GM13976 (cell line): ENCODE measurements at places on chromosomes 1 and 21.
A peak's percentile ranks its signal among the peaks of the same experiment; 100 is the strongest.

DNA sequence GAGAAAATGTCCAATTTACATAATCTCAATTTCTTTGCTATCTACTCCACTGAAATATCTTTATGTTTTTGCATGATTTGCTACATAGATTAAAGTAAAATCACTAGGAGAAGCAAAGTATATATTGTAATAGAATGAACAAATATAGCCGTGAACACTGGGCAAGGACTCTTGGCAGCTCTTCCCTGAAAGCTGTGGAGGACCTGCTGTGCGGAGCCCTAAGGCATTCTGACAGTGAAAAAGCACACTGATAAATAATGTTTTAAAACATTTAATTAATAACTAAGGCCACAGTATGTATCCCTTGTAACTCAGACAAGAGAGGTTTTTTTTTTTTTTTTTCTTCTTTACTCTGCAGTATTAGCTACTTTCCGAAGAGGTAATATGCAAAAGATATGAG is 256.1 kb upstream of the DPYD start:
- no peak for DNase-seq

- no peak for DNase-seq
These were observed 28.6 kb downstream of the TMEM53 start for GRCh38 chr1:44645476-44646244.

GRCh38 chr1:209648346-209648745 is 3.9 kb downstream of the LAMB3 start:
- DNase-seq = no peak

GRCh38 chr1:186566140-186566855 is 105.4 kb upstream of the PDC start:
- no peak for DNase-seq

GRCh38 chr1:944341-945325 is 14.4 kb downstream of the NOC2L start:
- DNase-seq = no peak

DNA sequence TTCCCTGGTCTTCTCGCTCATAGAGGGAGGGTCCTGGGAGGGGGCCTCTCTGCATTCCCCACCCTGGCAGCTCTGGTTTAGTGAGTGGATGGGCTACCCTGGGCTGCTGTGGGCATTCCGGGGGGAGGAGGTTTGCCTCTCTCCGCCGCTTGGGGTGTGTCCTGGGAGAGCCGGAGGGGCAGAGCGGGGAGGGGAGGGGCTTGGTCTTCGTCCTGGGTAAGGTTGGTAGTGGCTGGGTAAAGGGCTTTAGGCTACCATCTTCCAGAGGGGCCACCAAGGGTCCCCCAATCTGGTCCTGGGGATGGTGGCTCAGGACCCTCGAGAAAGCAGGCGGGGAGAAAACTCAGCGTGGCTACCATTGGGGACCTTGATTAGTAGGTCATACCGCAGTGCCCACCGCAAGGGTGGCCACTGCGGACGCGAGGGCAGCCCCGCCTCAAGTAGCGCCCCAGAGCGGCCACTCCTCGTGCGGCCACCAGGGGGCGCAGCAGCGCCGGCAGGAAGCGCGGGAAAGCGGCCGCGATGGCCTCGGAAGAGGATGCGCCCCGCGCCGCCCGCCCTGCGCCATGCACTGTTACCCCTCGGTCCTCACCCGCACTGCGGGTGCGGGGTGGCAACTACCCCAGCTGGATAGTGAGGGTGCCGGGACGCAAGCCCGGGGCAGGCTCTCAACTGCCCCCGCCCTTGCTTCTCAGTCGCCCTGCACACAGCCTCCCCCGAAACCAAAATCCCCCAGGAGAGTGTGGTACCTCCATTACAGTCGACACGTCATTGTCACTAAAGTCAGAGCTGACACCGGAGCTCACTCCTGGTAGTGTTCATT is 44.1 kb upstream of the SLC25A33 start:
- peak; percentile 89 for DNase-seq

DNA sequence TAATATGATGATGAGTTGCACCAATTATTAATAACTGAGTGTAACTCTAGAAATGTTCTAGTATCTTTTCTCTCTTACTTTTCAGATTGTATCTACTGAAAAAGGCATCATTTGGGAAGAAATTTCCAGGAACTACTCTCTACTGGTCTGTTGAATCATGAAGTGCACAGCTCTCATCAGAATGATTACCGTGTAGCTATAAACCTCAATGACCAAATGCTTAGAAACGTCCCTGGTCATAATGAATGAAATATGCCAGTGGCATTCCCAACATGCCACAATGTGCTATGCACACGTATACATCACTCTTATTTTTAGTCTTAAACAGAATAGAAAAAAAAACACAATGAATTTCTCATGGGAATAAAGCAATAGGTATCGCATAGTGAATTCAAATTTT is 534.3 kb upstream of the OLFM3 start:
- no peak for DNase-seq

DNA sequence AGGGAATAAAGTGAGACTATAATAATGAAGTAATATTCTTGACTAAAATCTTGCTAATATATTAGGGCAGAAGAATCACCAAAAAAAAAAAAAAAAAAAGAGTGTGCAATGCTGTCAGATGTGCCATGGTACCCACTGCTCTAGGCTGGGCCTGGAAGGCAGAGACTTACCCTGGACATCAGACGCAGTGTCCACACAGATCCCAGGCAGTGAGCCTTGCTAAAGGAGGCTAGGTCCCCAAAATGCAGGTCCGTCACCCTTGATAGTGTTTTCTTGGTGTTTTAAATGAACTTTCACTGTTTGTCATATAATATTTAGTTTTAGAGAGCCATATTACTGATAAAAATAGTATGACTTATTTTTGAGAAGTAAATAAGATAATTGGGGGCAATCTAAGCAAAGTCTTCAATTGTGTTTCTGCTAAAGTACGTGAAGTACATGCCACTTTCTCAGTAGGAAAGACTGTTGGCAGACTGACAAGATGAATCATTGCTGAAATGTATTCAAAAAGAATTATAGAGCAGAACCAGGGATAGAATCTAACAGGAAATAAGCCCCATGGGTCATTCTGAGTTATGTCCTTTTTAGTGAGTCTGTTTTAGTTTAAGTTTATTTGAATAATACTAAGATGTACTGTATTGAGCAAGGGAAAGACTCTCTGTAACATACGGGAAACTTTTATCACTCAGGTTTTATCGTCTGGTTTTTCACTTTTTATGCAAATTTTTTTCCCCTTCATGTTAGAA is 74.6 kb upstream of the PDC start:
- DNase-seq = no peak

DNA sequence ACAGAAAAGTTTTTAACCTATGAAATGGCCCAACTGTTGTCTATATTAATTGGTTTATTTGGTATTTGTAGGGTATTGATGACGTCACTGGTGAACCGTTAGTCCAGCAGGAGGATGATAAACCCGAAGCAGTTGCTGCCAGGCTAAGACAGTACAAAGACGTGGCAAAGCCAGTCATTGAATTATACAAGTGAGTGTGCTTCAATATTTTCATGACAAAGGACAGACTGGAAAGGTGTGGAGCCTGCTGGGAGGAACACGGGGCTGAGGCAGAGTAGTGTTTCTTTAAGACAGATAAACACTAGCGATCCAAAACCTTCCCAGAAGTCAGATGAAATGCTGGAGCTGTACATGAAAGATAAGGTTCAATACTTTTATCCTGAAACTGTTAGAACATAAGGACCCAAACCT is 76.7 kb downstream of the AK4 start:
- no peak for DNase-seq

DNA sequence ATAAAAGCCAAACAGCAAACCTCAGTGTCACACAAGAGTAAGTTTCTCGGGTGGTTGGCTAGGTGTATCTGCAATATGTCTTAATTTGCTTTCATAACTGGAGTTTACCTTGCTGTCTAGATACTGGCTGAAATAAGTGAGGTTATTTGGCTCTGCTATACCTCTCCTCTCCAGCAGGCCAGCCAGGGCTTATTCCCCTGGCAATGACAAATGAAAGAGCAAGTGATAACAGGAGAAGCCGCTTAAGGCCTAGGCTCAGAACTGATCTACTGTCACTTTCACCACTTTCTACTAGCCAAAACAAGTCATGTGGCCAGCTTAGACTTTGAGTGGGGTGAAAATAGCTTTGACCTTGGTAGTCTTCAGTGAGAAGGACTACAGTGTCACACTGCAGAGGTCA is 4.8 kb upstream of the RPE65 start:
- no peak for DNase-seq

GRCh38 chr1:29195881-29196291 is 14.2 kb upstream of the SRSF4 start:
- no peak for DNase-seq

GRCh38 chr1:159945483-159946241 is at the start of gene IGSF9:
TSS of gene IGSF9 (minus strand) at chr1:159945613. CDS start at chr1:159943454, 2,159 bp downstream.
- DNase-seq = peak; percentile 77

DNA sequence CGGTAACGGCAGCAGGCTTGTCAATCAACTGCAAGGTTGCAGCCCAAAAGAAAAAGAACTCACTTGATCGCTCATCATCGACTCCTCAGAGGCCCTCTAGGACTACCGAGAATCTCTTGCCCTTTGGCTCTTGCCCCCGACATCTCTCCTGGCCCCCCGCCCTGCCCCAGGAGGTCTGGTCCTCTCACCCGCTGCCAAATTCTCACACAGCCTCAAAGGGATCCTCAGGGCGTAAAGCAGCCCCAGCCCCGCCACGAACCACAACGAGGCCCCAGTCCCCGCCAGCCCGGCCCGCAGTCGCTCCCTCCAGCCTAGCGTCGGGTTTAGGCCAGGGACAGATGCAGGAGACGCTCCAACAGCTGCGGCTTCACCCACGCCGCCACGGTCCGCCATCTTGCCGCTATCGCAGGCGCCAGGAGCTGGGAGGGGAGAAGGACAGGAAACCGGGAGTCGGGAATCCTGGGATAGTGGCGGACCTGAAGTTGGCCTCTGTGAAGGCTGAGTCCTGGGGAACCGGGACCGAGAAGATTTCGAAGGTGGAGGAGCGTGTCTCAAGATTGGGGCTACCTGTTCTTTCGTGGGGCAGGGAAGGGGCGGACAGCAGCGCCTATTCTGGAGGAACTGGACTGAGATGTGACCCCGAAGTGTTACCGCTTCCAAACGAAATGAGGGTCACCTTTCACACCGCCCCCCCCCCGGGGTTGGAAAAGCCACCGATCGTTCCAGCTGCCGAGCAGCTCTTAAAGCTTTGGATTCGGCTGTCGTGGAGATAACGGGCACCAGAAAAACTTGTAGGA is at the start of gene ST7L:
ST7L (minus strand) TSS at position 421 of the 797 bp plus-strand sequence; CDS start at position 393, 28 bp downstream.
- DNase-seq = peak; percentile 57

- DNase-seq = no peak
These were observed 576.0 kb downstream of the KIF26B start for GRCh38 chr1:245730801-245731200.

GRCh38 chr1:241542199-241542907 is 10.2 kb downstream of the KMO start:
- DNase-seq = no peak

DNA sequence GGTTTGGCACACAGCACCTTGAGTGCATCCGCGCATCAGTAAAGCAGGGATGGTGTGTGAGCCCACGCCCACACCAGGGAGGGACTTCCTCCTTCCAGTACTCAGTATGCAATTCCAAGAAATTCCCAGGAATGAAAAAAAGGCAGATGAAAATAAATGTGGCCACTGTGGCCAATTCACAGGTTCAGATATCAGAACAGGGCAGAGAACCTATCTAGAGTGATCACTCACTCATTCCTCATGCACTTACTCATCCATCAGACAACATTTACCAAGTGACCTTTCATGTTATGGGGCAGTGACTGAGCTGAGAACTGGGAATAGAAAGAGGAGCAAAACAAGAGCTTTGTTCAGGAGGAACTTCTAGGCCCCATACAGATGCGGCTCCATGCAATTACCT is 113.7 kb downstream of the ZSCAN20 start:
- no peak for DNase-seq

DNA sequence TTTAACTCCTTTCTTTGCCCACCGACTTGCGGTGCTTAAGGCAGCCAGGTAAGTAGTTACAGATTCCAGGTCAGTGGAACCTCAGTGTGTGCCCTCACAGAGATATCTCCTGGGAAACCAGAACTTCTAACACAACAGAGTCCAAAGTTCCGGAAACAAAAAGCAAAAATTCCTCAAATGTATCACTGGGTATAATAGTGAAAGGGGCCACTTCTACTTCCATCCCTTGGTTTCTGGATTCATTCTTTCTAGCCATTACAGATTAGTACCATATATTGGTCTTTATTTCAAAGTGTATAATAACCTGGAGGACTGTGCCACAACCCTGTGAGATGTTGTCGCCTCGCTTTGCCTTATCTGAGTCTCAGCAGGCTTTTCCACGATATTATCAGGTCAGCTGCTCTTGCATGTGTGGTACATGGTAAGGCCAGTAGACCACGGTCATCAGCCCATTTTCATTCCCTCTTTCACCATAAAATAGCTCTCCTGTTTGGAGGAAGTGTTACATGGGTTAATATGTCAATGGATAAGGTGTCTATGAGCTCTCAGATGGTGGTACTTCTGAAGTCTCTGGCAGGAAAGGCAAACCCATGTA is 14.9 kb upstream of the VASH2 start:
- no peak for DNase-seq

GRCh38 chr1:187490266-187490665 is 661.5 kb downstream of the PLA2G4A start:
- no peak for DNase-seq

- no peak for DNase-seq
These were observed 26.6 kb upstream of the DNM3 start for GRCh38 chr1:171814692-171815091.

- DNase-seq = peak; percentile 48
These were observed 85.5 kb upstream of the CACNA1E start for GRCh38 chr1:181397845-181398244.

GRCh38 chr21:27224169-27224568 is 257.3 kb upstream of the ADAMTS5 start:
- no peak for DNase-seq

DNA sequence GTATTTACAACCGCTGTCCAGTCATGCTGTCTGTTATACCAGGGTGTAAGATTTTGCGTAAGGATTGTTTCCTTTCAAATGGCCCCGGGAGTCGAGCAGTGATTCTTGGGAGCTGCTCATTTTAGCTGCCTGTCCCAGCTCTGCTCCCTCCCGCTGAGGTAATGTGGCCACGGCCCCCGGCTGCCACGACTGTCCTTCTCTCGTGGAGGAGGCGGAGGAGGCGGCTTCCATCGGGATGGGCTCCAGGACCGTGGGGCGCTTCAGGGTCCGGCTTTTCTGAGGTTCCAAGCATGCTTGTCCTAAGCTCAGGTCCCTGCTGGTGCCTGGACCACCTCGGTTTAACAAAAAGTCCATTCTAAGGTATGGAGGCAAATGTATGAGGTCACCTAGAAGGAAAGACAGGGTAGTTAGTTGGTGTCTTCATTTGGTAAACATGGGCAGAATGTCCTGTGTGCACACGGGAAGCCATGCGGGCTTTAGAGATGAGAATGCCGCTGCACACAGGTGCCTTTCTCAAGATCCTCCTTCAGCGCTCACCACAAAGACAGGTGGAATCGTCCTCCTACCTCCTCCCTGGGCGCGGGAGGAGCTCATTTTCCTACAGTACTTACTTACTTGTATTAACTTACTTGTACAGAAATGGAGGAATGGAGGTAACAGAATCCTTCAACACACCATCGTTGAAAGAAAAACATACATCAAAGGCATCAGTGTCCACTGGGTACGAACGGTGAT is 145.9 kb downstream of the PCP4 start:
- DNase-seq = no peak

GRCh38 chr1:63777965-63778880 is 4.4 kb downstream of the ROR1 start:
- no peak for DNase-seq
